ENCODE measurements at places on chromosomes 11 and 22.

DNA sequence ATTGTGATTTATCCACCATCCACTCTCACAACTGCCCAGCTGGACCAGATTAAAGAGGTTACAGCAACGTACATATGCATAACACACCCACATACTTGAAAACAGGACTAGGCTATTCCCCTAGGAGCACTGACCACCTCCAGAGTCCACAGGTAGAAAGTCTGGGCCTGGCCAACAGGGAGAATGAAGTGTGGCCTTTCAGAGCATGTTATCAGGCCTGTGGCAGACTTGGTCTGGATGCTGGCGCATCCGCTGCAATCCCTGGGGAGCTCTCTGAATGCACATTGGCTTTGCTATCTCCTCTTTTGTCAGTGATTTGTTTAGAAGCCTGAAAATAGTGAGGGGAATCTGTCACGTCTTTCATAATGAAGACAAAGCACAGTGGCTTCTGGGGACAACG, 86.7 kb downstream of the C11orf58 start:
- no peak for DNase-seq

GRCh38 chr11:72041364-72042063, 38.8 kb downstream of the NUMA1 start:
- DNase-seq = peak; percentile 30

DNA sequence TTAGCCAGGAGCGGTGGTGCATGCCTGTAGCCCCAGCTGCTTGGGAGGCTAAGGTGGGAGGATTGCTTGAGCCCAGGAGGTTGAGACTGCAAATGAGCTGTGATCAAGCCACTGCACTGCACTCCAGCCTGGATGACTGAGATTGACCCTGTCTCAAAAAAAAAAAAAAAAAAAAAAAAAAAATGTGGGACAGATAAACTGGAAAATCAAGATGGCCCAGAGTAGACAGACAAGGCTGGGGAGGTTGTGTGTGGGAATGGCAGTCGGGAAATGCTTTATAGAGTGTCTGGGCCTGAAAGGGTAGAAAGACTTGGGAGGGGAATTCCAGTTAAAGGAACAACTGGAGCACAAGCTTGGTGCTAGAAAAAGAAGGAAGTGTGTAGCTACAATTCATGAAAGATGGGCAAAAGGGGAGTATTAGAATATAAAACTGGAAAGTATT, 18.2 kb upstream of the WDR74 start:
- DNase-seq = no peak

- no peak for DNase-seq
These were observed 72.5 kb upstream of the MYO18B start for GRCh38 chr22:25669253-25670069.

- DNase-seq = no peak
These were observed 686.1 kb downstream of the TBC1D22A start for GRCh38 chr22:47448231-47449223.

DNA sequence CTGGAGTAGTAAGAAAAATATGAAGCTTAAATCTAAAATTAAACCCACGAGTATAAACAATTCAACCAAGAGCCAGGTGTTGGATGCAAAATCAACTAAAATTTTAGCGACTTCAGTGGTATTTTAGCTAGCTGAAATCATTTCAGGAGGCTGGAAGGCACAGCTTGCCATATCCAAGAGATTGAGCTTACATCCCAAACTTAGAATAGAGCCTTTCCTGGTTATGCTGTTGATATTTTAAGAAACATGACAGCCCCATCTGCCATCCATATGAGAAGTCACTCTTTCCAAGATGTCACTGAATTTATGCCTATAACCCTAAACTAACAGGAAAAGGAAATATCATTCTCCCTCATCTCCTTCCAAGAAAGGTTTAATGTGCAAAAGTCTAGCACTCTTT, 334.0 kb downstream of the KCNA4 start:
- no peak for DNase-seq

GRCh38 chr11:7281079-7281478, 29.4 kb downstream of the SYT9 start:
- no peak for DNase-seq

GRCh38 chr11:86931548-86932258, 23.5 kb downstream of the FZD4 start:
- no peak for DNase-seq

DNA sequence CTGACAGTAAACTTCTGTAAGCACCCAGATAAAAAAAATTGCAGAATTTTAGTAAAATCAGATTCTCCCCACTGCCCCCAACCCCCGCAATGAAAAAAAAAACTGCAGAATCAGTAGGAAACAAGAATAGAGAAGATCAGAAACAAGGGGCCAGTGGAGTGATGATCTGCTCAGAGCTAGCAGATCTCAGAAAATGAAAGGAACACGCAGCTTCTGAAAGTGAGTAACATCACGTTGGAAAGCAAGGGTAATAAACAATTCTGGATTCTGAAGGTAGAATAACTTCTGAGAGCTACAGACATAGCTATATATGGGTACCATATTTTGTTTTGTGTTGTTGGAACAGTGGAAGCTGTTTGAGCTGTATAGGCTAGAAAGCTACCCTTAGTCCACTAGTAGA, 23.2 kb downstream of the ACAT1 start:
- no peak for DNase-seq

- no peak for DNase-seq
These were observed 21.7 kb downstream of the SLC35F2 start for GRCh38 chr11:107836851-107837250.

DNA sequence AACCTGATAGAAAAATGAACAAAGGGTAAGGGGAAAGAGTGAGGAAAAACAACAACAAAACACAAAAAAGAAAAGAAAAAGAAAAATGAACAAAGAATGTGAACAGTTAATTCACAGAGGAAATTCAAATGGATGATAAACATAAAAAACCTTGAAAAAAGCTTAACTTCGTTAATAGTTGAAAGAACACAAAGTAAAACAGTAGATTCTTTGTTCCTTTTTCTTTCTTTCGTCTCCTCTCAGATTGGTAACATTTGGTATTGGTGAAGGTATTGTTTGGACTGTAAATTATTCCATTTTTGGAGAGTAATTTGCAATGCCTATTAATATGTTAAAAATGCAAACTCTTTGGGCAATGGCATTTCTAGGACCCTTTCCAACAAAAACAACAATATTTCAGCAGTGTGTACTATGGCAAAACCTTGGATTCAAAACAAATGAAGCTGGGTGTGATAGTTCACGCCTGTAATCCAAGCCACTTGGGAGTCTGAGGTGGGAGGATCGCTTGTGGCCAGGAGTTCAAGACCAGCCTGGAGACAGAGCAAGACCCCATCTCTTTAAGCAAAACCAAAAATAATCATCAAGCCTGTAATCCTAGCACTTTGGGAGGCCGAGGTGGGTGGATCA, 3.3 kb upstream of the BACE1 start:
- DNase-seq = no peak

GRCh38 chr11:72971192-72971967, 157.2 kb downstream of the ATG16L2 start:
- DNase-seq = no peak

Data from BJ (cell line).